ENCODE measurements at places on chromosomes 13 and 19. TPM values are rescaled to one million over a fixed set of nuclear protein-coding genes. Genes with fewer than 3 reads are reported as not detected.

MTUS2 gene
- 0.01 TPM for total RNA-seq

MISP gene
- 76.4 TPM for total RNA-seq

PRSS57 gene
- total RNA-seq = not detected

OR10H1 gene
- total RNA-seq = not detected

INAFM1 gene
- total RNA-seq = 4.1 TPM

PLPPR2 gene
- total RNA-seq = 10.3 TPM

ZNF320 gene
- not detected for total RNA-seq

SIGLEC11 gene
- total RNA-seq = not detected

KASH5 gene
- total RNA-seq = not detected

GPR12 gene
- total RNA-seq = not detected

PIN1 gene
- total RNA-seq = 78.9 TPM

All from A549 treated with CORT108297 at 1 μM for 4 hours (cell line).